Stimulated activated CD4-positive, alpha-beta T cell treated with anti-CD3 and anti-CD28 coated beads, Interleukin-1b, Interleukin-23, amount 100 ng/mL, for 1 hour (primary cell): ENCODE measurements at places on chromosomes 7 and 10.

DNA sequence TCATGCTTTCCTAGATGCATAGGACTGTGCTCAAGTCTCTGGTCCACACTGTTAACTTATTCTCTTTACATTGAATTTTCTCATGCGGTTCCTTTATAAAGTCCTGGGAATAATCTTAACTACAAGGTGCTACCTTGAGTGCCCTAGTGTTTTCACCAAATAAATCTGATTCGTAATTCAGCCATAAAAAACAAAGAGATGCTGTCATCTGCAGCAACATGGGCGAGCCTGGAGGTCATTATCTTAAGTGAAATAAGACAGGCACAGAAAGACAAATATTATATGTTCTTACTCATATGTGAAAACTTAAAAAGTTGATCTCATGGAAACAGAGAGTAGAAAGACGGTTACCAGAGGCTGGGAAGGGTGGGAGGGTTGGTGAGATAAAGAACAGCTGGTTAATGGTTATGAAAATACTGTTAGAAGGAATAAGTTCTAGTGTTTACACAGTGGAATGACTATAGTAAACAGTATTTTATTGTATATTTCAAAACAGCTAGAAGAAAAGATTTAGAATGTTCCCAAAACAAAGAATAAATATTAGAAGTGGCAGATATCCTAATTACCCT is 38.3 kb downstream of the NT5C3A start:
- DNase-seq: no peak

DNA sequence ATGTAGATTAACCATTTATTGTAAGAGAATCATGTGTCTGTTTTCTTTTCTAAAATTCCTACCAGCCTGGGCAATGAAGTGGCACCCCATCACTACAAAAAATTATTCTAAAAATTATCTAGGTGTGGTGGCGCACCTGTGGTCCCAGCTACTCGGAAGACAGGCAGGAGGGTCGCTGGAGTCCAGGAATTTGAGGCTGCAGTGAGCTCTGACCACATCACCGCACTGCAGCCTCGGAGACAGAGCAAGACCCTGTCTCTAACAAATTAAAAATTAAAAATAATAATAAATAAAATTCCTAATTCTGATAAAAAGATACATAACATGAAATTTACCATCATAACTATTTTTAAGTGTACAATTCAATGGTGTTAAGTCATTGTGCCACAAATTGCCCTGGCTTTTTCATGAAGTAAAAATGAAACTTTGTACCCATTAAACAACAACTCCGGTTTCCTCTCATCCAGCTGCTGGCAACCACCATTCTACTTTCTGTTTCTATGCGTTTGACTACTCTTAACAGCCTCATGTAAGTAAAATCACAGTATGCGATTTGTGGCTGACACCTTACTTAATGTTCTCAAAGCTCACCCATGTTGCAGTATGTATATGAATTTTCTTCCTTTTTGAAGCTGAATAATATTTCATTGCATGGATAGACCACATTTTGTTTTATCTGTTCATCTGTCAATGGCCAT is 20.6 kb upstream of the USP6NL start:
- DNase-seq: no peak

DNA sequence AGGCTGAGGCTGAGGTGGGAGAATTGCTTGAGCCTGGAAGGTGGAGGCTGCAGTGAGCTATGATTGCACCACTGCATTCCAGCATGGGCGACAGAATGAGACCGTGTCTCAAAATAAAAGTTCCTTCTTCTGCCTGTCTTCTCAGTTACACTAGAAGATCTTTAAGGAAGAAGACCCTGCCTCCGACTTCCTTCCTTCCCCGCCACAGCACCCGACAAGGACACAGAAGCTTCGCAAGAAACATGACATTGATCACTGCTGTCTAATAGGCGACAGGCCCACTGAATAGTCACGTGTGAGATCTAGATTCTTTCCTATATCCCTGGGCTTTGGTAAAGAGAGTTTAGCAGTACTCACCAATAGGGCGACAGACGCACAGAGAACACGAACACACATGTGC is 118.2 kb downstream of the PRPF18 start:
- DNase-seq: no peak

GRCh38 chr7:133584956-133585668 is 332.2 kb downstream of the EXOC4 start:
- DNase-seq: no peak

GRCh38 chr7:18866359-18867036 is 250.9 kb downstream of the TWIST1 start:
- DNase-seq: no peak

GRCh38 chr7:39577229-39577874 is 11.1 kb downstream of the YAE1 start:
- DNase-seq: no peak

GRCh38 chr10:46326971-46327370 is 40.2 kb downstream of the ANTXRL start:
- DNase-seq: no peak

GRCh38 chr10:106082865-106083264 is 1081.6 kb downstream of the SORCS1 start:
- DNase-seq: no peak

- no peak for DNase-seq
These were observed 47.3 kb downstream of the TCERG1L start for GRCh38 chr10:131264110-131264788.

DNA sequence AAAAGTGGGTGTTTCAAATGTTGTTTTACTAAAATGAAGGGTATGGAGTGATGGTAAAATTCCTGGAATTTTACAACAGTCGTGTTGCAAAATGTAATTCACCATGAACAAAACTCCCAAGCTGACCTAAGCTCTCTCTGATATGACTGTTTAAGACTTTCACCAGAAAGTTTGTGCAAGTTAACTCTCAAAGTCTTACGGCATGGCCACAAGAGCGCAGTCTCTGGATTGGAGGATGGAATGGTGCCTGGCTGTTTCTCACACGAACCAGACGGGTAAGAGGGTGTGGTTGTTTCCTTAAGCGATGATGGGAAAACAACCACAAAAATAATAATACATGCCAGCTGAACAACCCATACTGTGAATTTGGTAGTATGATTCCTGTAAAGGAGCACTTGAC is 662.5 kb downstream of the KCNMA1 start:
- DNase-seq: no peak

- peak; percentile 35 for DNase-seq
These were observed 21.6 kb upstream of the LIMK1 start for GRCh38 chr7:74061840-74062539.

GRCh38 chr10:118569241-118569881 is 26.1 kb downstream of the PRLHR start:
- no peak for DNase-seq

- no peak for DNase-seq
These were observed 86.2 kb downstream of the CHST15 start for GRCh38 chr10:124007102-124007772.

- no peak for DNase-seq
These were observed 21.8 kb downstream of the STAM start for GRCh38 chr10:17665747-17666146.

- no peak for DNase-seq
These were observed 336.4 kb downstream of the RNLS start for GRCh38 chr10:88246675-88247074.

GRCh38 chr10:101267290-101267680 is 38.0 kb upstream of the LBX1 start:
- no peak for DNase-seq

DNA sequence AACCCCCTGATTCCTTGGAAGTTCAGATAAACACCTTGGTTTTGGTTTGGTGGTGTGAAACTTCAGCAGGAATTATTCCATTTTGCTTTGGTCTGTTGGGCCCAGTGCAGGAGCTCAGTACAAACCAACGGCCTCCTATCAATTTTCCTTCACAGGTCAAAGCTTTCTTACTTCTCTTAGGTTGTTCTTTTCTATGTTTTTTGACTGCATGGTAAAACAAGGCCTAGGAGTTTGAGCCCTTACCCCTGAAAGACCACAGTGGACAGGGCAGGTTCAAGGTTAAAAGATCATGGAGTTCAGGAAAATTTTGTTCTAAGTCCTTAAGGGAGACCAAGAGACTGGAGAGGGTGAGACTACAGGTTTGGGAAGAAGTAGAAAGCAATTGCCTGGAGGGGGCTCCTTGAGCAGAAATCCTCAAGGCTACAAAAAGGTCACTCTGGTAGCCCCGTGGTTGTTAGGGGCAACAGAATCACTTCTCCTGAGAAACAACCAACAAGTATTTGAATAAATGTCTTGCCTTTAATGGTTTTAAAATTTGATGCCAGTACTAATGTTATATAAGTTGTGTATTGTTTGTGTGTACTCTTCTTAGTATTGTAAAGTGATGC is 40.9 kb upstream of the FHIP2A start:
- no peak for DNase-seq

- no peak for DNase-seq
These were observed 58.2 kb downstream of the DIP2C start for GRCh38 chr10:631266-631665.

- no peak for DNase-seq
These were observed 866.3 kb downstream of the ANKRD7 start for GRCh38 chr7:119090851-119091250.

- no peak for DNase-seq
These were observed 203.4 kb upstream of the GHITM start for GRCh38 chr10:83935911-83936310.

- DNase-seq: no peak
These were observed 183.9 kb downstream of the EBF3 start for GRCh38 chr10:129780198-129780597.

GRCh38 chr7:91276909-91277308 is 12.7 kb downstream of the FZD1 start:
- no peak for DNase-seq

DNA sequence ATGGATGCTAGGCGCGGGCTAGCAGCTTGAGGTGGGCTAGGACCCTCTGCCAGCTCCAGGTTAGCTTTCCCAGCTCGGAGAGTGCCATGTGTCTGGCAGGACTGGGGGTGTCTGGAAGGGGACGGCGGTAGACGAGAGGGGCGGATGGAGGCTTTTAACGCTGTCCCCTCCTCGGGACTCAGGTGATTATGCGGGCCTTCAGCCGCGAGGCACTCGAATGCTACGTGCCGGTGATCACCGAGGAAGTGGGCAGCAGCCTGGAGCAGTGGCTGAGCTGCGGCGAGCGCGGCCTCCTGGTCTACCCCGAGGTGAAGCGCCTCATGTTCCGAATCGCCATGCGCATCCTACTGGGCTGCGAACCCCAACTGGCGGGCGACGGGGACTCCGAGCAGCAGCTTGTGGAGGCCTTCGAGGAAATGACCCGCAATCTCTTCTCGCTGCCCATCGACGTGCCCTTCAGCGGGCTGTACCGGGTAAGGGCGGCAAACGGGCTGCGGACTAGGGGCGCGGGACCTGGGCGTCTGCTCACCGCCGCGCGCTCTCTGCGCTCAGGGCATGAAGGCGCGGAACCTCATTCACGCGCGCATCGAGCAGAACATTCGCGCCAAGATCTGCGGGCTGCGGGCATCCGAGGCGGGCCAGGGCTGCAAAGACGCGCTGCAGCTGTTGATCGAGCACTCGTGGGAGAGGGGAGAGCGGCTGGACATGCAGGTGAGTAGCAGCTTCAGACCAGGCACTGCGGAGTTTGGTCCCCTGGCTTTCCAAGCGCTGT is 1.1 kb downstream of the CYP26A1 start:
- no peak for DNase-seq

DNA sequence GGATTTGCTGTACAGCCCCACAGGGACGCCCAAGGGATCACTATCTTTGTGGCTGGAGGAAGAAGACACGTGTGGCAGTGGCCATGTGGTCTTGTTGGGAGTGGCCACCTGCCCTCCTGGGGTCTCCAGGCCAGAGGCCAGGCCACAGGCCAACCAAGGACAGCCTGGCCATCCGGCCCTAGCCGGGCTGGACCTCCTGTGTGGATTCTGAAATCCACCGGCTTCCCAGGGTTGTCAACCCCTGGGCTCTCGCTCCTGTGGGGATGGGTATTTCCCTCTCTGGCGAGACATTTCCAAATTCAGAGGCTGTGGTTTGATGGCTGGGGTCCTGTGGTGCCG is 31.5 kb upstream of the CFAP46 start:
- no peak for DNase-seq

DNA sequence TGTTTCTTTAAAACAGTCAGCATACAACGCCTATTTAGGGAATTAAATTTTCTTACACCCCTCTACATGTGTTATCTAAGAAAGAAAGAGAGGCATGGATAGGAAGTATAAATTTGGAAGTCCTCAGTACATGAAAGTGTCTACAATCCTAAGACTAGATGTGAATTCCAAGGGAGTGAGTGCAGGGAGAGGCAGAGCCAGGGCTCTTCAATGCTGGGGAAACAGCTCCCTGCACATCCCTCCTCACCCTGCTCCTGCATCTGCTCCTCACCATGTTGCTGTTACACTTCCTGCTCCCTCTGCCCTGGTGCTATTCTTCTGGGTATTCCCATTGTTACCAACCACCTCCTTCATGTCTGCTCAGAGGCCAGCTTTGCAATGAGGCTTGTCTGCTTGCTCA is 229.1 kb upstream of the AKR1E2 start:
- DNase-seq: no peak

DNA sequence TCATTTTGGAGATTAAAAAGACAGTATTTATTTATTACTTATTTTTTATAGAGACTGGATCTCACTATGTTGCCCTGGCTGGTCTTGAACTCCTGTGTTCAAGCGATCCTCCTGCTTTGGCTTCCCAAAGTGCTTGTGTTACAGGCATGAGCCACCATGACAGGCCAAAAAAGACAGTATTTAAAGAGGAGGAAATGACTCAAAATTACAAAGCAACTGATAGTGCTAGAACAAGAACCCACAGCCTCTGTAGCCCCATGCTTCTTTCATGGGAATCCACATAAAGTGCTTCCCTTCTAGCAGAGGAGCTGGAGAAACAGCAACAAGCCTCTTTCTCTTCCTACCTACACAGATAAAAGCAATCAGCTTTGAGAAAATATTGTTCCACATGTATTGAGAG is 230.7 kb upstream of the PODXL start:
- no peak for DNase-seq

- no peak for DNase-seq
These were observed 39.3 kb downstream of the ANK3 start for GRCh38 chr10:60350400-60350799.

DNA sequence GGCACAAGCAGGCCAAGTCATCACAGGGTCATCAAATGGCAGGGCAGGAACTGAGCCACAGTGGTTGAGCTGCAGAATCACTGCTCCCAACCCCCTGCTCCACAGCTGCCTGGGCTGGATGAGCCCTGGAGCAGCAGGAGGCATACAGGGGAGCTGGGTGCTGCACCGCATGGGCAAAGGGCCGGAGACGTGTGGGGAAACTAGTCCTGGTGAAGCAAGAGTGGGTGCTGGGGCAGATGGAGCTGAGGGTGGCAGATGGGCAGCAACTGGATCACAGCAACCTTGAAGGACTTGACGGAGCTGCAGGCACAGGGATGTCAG is 16.0 kb upstream of the VOPP1 start:
- DNase-seq: no peak

GRCh38 chr7:155291045-155291530 is 6.6 kb upstream of the INSIG1 start:
- DNase-seq: no peak
